Prostate gland (tissue), 2 donors: ENCODE measurements at places on chromosomes 6 and 20. TPM values are rescaled to one million over a fixed set of nuclear protein-coding genes. Genes with fewer than 3 reads are reported as not detected.

The NKAIN4 gene
- total RNA-seq: 1.2 TPM

The EPPIN gene
- 137 TPM for total RNA-seq

The SLC35D3 gene
- total RNA-seq: 0.23 TPM

The MUCL3 gene
- not detected for total RNA-seq

The DEFB132 gene
- 2.2 TPM for total RNA-seq

The TGM3 gene
- total RNA-seq: 0.23 TPM

The CYP39A1 gene
- total RNA-seq: 31.2 TPM

The FAM83C gene
- total RNA-seq: 0.28 TPM

The BNIP5 gene
- total RNA-seq: not detected

The LY6G6F gene
- total RNA-seq: 3.7 TPM

- no peak for DNase-seq
Measured at GRCh38 chr6:35532126-35532525, 19.4 kb upstream of the TULP1 start.

DNA sequence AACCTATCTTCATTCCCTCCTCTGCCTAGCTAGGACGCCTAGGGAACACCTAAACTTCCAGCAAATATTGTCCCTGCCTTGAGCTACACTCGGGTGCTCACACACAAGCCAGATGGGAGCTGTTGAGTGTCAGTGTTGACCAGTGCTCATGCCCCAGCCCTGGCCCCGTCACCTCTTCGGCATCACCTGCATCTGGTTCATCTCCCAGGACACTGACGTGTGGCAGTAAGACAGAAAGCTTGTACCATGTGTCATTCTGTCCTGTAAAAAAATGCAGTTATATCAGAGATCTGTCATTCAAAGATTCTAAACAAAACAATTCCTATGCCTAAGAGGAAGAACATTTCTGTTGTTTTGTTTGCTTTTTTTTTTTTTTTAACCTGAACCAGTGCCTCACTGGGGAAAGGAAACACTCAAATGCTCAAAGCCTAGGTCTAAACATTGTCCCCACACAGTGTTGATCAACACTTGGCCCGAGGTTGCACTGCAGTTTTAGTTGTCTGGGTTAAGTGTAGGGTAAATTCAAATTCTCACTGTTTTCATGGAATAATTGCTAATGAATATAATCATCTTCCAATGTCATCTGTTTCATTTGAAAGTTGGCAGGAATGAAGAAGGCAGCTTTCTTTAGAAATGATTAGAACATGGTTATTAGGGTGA lies 102.7 kb upstream of the SASH1 start:
- no peak for DNase-seq

GRCh38 chr20:62614961-62615680 lies 27.2 kb upstream of the SLCO4A1 start:
- DNase-seq: no peak

DNA sequence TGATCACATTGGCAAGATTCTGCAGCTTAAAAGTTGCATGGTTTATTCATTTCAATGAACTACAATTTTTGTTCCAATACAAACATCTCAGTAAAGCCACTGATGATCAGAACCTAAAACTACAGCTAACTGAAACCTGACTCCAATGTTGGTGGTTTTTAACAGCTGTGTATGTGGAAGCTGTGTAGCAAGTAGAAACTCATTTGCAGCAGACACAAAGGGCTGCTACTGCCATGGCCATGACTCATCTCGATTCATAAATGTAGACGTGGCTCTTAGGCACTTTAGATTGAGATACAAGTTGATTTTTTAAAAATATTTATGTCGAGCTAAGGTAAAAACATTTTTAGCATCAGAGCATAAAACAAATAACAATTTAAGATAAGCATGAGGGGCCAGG lies 19.5 kb upstream of the MAP3K4 start:
- DNase-seq: no peak

DNA sequence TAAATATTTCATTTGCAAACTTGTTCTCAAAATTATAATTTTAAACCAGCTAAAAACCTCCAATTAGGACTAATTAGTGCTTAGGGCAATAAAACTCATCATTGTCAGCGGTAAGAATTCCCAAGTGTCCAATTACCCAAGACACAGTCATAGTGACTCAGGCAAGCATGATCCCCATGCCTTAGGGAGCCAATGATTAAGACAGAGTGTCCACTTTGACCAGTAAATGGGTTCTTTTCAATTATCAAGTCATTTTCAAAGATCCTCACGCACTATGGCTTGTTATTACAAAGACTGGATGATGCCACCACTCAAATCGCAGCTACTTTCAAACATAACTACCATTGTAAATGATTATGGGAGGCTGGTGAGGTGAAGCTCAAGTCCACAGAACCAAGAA lies 114.0 kb downstream of the BFSP1 start:
- no peak for DNase-seq

- DNase-seq: no peak
Measured at GRCh38 chr20:45051204-45052060, 49.5 kb downstream of the KCNS1 start.

DNA sequence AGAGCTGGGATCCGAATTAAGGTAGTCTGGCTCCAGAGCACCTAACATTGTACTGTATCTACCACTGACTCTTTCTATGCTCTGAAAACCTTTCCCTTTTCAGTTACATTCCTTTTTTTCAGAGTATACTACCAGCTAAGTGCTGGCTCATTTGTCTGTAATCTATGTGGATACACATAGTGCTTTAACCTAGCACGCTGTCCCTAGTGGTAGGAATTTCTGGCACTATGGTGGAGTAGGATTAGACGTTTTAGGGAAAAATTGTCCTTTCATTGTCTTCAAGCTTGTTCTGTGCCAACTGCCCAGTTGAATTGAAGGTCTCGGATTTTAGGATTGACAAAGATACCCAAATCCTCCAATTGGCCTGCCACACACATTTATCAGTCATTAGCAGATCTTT lies 259.1 kb upstream of the FERMT1 start:
- no peak for DNase-seq

GRCh38 chr20:1895674-1896483 lies 672 bp downstream of the SIRPA start:
- DNase-seq: no peak

DNA sequence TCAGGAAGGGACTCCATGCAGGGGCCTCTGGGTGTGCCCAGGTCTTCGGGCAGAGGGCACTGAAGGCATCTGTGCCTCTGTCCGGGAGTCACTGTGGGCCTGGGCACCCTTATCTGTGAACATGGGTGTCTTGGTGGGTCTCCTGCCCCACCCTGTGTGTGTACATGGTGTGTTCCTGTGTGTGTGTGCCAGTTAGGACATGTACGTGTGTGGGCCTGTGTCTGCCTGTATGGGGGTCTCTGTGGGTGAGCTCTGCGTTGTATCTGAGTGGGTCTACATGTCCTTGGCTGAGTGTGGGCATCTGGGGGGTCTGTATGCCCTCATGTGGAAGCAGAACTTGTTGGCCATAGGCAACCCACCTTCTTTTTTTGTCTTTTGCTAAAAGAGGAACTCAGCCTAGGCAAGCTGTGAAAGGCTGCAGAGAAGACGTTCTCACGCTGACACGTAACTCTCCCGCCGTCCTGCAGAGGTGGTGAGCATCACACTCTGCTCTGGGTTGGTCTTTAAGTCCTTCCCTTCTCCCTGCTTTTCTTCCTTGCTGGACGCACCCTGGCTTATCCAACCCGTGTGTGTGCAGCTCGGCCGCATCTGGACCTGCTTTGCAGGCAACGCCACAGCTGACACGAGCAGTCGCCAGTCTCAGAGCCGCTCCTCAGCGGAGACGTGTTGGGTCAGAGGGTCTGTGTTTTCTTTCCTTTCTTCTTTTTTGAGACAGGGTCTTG lies 532 bp upstream of the NPBWR2 start:
- DNase-seq: no peak

GRCh38 chr20:62715201-62715600 lies 6.6 kb downstream of the NTSR1 start:
- DNase-seq: no peak

GRCh38 chr6:43871284-43871683 lies 101.3 kb downstream of the VEGFA start:
- DNase-seq: no peak

- DNase-seq: no peak
Measured at GRCh38 chr20:46552460-46553420, 2.3 kb upstream of the OCSTAMP start.

DNA sequence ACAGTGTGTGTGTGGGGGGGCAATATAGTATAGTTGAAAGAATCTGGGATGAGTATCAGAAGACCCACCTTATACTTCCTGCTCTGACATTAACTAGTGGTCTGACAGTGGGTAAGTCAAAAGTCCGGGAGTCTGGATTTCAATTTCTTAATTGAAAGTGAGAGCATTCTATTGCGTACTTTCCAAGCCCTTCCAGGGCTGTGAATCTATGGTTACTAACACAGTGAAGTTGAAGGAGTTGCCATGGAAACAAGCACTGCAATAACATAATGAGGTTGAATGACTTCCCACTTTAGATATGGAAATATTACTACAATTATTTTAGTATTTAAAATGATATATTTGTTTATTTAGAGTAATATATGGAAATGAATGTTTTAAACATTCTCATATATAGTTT lies 80.2 kb downstream of the MLIP start:
- DNase-seq: no peak

DNA sequence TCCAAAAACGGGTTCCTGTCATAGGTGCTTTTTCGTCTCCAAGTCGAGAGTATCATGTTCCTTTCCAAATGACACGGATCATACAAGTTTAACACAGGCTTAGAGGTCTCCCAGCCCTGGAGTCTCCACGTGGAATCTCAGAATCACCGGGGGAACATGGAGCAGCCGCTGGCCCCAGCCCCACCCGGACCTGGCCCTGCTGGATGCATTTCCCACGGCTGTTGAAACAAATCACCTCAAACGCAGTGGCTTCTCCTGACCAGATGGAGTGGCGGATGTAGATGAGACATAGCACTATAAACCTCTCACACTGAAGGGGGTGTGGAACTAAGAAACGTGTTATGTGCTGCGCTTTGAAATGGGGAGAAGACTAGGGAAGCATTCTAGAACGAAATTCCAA lies 70.0 kb upstream of the FRMD1 start:
- no peak for DNase-seq

DNA sequence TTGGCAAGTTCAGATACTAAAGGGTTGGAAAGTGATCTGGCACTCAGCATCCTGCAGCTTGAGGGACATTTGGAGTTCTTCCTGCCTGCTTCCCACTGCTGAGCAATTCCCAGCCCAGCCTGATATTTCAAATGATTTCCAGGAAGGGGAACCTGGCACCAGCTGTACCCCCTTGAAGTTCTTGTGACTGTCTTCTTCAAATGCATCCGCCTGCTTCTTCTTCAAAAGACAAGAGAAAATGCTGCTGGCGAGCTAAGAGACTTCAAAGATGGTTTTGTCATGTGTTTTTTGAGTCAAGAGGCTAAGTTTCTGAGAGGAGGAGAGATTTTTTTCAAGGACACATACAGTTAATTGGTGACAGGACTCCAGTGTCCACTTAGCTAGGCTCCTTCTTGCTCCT lies 42.6 kb upstream of the B4GALT5 start:
- no peak for DNase-seq

DNA sequence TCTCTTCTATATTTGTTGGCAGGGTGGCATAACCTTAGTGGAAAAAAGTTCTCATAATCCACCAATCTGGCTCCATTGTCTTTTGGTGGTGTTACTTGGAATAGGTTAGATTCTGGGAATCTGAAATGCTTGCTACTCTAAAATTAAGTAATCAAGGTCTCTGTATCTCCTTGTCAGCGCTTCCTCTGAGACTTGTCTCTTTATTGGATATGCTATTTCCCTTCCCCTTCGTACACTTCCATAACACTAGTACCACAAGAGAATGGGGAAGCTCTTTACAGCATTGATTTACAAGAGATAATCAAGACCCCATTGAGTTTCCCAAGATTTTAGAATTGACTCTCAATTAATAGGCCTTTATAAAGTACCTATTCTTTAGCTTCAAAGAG lies 280.2 kb downstream of the ADGB start:
- no peak for DNase-seq

GRCh38 chr20:50510706-50511542 lies 741 bp downstream of the PTPN1 start:
- no peak for DNase-seq

DNA sequence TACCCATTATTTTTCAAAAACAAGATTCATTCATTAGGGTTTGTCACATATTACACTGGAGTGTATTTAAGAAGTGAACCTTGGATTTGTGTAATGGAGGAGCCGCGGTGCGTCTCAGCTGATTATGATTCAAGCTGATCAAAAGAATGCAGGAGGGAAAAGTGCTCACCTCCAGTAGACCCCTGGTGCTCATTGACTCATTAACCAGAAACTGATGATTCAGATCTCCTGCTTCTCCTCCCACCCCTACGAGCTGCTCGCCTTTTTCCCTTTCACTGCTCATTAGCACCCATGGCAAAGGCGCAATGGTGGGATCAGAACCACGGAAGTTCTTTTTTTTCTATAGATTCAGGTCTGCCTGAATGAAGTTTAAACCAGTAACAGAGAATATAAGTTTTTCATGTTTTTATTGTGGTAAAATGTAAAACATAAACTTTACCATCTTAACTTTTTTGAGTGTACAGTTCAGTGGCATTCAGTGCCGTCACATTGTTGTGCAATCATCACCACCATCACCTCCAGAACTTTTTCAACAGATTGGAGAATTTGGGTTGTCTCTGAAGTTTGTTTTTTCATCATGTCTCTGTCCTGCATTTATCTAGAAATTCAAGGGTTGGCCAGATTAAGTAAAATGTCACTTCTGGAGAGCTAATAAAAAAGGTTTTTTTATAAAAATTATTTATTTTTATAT lies 101.6 kb downstream of the LINC00237 start:
- DNase-seq: no peak

- no peak for DNase-seq
Measured at GRCh38 chr6:50939931-50940330, 121.3 kb downstream of the TFAP2B start.

GRCh38 chr6:143167224-143167623 lies 106.5 kb downstream of the AIG1 start:
- DNase-seq: no peak

DNA sequence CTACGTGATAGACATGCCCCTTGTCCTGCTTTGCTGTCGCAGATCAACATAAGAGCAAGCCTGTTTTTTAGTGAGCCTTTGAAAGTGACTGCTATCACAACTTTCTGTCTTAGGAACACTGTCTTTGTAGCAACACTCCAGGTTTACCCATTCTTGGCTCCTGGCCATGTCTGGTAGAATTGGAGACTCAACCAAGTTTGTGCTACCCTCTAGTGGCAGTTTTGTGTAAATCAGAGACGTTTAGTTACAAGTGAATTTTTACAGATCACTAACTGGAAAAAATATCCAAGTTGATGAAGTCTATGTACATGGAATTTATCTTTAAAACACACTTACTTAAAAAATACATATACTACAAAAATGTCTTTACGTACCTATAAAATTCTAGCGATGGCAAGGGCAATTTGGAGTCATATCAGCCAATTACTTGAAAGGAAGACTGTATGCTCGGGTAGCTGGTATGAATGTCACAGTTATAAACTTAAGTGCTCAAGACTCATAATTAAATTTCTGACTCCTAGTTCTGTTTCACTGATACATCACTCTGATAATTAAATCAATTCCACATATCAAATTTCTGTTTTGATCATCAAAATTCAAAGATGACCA lies 101.4 kb downstream of the ADGB start:
- DNase-seq: peak; percentile 82
